ENCODE measurements at places on chromosomes 12 and 14.

- DNase-seq: no peak
Observed at GRCh38 chr12:89384807-89385206, 32.5 kb upstream of the DUSP6 start.

DNA sequence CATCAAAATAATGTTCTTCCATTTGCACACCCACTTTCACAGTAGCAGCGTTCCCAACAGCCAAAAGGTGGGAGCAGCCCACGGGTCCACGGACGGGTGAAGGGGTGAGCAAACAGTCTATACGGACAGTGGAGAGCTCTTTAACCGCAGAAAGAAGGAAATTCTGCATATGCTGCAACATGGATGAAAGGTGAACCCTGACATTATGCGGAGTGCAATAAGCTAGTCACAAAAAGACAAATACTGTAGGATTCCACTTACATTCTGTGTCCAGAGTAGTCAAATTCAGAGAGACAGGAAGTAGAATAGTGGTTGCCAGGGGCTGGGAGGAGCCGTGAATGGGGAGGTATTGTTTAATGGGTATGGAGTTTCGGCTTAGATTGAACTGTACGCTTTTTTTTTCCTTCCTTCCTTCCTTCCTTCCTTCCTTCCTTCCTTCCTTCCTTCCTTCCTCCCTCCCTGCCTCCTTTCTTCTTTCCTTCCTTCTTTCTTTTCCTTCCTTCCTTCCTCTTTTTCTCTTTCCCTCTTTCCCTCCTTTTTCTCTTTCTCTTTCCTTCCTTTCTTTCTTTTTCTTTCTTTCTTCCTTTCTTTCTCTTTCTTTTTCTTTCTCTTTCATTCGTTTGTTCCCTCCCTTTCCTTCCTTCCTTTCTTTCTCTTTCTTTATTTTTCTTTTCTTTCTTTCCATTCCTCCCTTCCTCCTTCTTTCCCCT lies 15.8 kb upstream of the ANKRD9 start:
- DNase-seq: no peak

DNA sequence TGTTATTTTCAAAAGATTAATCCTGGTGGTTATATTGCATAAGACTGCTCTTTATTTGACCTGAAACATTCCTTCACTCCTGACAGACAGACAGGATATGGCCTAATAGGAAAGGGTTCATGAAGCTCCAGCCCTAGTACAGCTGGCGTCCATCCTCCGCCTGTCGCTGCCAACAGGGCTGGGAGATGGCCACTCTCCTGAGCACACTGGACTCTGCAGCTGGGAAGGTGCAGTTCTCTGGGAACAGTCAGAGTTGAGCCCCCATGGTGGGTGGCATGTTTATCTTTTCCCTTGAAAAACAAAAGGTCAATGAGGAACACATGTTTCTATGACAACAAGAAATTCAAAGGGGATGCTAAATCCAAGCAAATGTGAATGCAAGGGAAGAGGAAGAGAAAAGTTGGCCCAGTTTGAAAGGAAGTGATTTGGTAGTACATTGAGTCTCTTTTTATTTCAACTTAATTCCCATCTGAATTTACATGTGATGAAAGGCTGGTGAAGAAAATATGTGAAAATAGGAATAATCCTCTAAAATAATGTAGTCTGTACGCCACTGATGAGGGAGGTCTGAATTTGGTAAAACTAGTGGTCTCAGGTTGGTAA lies 89.9 kb upstream of the DCN start:
- DNase-seq: no peak

GRCh38 chr12:21337453-21337852 lies 2.7 kb upstream of the SLCO1A2 start:
- no peak for DNase-seq

DNA sequence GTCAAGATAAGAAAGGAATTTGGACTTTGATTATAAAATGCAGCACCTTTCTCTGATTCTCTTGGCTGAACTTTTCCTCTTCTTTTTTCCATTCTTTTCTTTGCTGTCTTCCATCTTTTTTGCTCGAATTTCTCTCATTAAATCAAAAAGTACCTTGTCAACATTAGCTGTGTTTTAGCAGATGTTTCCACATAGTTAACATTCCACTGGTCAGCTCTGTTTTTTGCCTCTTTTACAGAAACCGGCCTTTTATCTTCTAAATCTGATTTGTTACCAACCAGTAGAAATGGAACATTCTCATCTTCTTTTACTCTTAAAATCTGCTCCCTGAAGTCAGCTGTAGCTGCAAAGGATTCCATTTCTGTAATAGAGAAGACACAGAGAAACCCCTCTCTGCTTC lies 71.1 kb upstream of the SYT1 start:
- DNase-seq: no peak

DNA sequence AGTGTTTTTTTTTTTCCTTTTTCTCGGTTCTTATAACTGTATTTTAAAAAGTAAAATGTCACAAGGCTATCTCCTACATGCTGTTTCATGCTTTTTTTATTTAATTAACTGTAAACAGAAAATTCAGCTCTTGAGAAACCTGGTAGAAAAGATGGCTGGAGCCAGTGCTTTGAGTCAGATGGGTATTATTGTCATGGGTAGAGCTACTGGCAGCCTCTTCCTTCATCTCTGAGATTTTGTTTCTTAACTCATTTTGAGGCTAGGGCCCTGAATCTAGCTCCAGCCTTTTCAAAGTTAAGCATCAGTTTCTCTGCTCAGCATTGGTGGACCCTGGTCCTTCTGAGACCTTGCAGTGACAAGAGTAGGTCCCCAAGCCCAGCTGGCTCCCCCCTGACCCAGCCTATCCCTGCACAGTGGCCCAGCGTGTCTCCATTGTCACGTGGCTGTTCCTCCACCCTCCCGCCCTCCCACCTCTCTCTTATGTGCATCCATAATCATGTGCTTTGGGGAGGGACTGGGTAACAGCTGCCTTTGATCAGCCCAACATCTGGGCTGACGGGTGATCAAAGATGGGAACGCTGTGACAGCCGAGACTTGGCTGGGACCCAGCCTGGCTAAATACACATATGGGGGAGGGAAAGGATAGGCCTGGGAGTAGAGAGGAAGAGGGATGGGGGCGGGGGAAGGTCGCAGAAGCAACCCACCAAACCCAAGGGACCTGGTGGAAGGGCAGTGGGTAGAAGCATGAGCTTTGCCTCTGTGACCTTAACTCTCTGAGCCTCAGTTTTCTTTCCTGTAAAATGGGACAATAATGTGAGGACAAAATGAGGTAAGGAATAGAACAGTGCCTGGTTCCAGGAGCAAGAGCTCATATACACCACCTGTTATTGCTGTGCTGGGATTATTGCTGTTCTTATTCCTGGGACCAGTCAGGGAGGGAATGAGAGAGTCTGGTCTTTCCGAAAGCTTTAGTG lies 24.4 kb upstream of the RBM19 start:
- DNase-seq: no peak

GRCh38 chr12:47433876-47434275 lies 272.0 kb downstream of the RPAP3 start:
- DNase-seq: no peak

- no peak for DNase-seq
Observed at GRCh38 chr14:70097576-70098249, 91.0 kb downstream of the SLC8A3 start.

DNA sequence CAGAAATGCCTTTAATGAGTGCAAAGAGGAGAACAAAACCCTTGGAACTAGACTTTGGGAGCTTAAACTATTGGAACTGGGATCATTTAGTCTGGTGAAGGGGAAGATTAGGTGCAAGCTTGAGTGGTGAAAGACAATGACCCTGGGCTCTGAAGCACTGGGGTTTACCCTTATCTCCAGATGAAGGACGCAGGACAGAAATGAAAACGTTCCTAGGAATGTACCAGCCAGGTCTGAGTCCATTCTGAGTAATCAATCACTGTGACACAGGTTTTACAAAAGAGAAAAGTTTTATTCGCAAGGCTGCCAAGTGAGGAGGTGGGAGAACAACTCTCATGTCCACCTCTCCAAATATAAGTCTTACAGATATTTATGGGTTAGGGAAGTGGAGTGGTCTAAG lies 249.1 kb downstream of the LRIG3 start:
- no peak for DNase-seq

DNA sequence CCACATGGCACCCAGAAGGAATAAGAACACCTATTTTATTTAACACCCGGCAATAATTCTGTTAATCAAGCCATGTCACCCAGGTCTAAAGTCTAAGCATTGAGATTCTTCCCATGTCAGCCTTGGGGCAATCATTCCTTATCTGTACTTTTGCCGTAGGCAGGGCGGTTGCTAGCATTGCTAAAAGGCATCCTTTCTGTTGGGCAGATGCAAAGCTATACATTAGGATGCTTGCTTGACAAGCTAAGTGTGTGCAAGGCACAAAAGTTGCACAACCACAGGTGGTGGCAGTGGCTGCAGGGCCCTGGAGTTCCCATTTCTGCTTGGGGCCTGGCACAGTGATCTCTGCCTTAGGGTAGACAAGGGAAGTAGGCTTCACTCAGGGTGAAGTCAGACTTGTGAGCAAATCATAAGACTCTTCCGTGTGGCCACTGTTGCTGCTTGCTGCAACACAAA lies 12.5 kb upstream of the GALNT6 start:
- DNase-seq: peak; percentile 25

GRCh38 chr14:64601571-64601970 lies 51.8 kb downstream of the PPP1R36 start:
- no peak for DNase-seq

GRCh38 chr12:56955631-56956256 lies 1.7 kb downstream of the RDH16 start:
- no peak for DNase-seq

- no peak for DNase-seq
Observed at GRCh38 chr14:54085232-54085761, 128.7 kb upstream of the BMP4 start.

DNA sequence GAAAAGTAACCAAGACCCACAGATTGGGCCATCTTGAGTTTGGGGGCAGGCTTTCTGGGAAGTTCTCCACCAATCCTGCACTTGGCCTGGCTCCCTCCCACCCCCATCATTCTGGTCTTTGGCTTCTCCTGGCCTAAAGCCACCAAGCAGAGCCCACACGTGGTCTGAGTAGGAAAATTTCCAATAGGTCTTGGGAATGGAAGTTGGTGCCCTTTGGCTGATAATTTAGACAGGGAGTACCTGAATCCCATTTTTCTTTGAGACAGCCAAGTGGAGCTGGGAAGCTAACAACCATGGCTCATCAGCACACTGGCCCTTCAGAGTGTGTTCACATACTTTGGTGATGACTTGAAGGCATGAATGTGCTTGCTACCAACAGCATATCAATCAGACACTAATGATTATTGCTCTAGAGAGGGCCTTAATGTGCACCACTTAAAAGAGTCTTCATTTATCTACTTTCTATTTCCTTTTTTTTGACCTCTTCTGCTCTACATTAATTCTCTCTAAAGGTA lies 156.0 kb downstream of the EGLN3 start:
- no peak for DNase-seq

DNA sequence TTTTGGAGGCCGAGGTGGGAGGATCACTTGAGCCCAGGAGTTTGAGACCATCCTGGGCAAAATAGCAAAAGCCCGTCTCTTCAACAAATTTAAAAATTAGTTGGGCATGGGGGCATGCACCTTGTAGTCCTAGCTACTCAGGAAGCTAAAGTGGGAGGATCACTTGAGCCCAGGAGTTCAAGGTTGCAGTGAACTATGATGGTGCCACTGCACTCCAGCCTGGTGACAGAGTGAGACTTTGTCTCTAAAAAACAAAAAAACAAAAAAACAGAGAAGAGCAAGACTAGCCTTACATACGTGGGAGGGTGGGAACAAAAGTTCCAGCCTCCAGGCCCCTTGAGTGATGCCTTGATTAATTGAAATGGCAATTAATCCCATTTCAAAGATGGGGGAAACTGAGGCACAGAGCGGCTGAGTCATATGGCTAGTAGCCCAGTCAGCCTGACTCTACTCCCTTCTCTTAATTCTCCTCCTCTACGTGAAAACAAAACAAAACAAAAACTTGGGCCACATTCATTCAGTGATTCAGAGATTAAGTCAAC lies 3.3 kb upstream of the FAM222A start:
- no peak for DNase-seq

DNA sequence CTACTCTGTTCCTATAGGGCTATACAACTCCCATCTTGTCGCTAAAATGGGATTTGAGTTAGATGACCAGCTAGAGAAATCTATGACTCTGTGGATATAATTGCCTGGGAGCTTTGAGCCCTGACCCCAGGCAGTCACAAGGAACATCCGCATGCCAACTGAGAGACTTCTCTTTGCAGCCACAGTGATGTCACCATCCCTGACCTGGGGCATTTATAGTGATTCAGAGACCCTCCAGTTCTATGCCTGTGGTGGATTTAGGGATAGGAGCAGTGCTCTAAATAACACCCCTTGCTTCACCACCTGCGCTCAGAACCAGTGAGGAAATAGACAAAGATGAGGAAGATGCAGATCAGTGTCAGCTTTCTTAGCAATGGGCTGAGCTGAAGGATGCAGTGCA lies 86.2 kb downstream of the RIN3 start:
- no peak for DNase-seq

- DNase-seq: no peak
Observed at GRCh38 chr12:47346251-47347019, 266.7 kb upstream of the AMIGO2 start.

DNA sequence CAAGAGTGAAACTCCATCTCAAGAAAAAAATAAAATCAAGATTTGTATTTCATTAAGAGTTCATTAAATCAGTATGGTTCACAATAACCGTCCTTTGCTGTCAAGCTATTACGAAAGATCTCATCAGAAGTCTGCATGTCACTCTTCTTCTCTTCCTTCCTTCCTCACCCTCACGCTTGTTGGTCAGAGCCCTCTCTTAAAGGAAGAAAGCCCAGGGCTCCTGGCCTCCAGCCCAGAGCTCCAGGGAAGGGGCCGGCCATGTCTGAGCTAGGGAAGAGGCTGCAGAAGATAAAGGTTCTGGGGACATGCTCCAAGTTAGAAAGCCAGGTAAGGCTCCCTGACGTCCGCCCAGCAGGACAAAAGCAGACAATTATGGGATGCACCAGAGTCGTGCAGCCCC lies 43.1 kb upstream of the DLK1 start:
- no peak for DNase-seq

DNA sequence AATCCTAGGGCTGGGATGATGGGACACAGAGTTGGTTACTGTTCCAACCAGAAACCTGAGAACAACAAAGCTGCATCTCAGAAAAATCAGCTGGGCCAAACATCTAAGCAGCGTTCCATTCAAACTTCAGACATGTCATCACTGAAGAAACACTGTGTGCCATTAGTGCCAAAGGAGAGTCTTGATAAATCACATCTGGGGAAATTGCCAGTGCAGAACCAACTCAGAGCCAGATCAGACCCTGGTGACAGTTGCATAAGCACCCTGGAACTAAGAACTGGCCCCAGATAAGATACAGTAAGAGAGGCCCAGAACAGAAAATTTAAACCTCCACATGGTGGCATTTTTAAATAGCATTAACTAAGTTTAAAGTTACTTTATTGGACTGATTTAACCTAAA lies 482.8 kb downstream of the PRKD1 start:
- no peak for DNase-seq

DNA sequence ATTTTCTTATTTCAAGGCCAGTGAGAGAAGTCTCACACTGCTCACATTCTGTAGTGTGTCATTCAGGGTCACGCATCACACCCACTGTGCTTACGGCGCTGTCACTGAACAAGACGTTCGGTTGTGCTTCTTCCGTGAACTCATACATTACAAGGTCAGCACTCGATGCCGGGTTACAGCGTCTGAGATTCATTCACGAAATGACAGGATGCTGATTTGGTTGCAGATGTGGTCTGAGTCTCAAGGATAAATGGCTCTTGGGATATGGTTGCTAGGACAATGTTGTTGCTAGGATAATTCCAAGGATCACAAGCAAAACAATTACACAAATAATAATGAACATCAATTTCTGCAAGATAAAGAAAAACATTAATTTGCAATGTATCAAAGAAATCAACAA lies 47.4 kb downstream of the STX2 start:
- no peak for DNase-seq
